ENCODE measurements at places on chromosomes 1 and 21.
A peak's percentile ranks its signal among the peaks of the same experiment; 100 is the strongest.

- H3K4me3 ChIP-seq, result no peak overlapping the region
- H3K27me3 ChIP-seq, result no peaks in the 10 kb centered on the region
- no peak overlapping the region for H3K27ac ChIP-seq
- H3K4me1 ChIP-seq, result no peaks in the 10 kb centered on the region
Observed at GRCh38 chr1:186772228-186772627, 56.5 kb upstream of the PLA2G4A start.

GRCh38 chr1:76381450-76382097 lies 307.0 kb downstream of the ST6GALNAC3 start:
- H3K27me3 ChIP-seq, result no peaks in the 10 kb centered on the region
- no peaks in the 10 kb centered on the region for H3K36me3 ChIP-seq
- H3K4me3 ChIP-seq, result no peak overlapping the region
- peak; percentile 25 for DNase-seq
- no peaks in the 10 kb centered on the region for H3K4me1 ChIP-seq

- no peaks in the 10 kb centered on the region for H3K36me3 ChIP-seq
- no peak overlapping the region for H3K4me3 ChIP-seq
- DNase-seq, result no peak
- peaks cover 6% of the 10 kb centered on the region for H3K4me1 ChIP-seq
Observed at GRCh38 chr21:36697060-36697850, 1.7 kb upstream of the SIM2 start.

DNA sequence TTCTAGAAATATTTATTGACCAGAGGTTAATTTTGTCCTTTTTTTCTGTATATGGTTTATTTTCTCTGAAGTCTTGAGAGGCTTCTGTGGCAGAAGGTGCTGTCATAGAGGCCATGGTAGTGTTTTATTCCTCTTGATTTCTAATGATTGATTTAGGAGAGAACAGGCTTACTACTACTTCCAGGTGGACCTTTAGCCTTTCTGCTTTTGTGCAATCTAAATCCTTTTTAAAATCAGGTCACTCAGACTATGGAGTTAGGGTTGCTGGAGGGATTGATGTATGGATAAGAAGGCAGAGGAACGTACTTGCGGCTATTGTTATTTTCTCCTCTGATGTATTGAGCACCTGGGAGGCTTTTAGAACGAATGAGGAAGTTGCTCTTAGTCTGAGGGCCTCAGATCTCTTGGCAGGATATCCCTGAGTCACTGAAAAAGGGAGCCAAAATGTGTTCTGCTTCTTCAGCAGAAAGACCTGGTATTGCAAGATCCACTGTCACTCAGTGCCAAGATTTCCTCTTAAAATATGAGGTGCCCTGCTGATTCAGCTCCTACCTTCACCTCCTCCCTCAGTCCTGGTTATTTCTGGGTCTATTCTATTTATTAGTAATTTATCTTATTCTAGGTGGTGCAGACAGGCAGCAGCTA lies 277.4 kb downstream of the ZNF648 start:
- no peak overlapping the region for H3K27ac ChIP-seq
- H3K36me3 ChIP-seq, result no peaks in the 10 kb centered on the region
- H3K4me1 ChIP-seq, result no peaks in the 10 kb centered on the region
- no peaks in the 10 kb centered on the region for H3K27me3 ChIP-seq

DNA sequence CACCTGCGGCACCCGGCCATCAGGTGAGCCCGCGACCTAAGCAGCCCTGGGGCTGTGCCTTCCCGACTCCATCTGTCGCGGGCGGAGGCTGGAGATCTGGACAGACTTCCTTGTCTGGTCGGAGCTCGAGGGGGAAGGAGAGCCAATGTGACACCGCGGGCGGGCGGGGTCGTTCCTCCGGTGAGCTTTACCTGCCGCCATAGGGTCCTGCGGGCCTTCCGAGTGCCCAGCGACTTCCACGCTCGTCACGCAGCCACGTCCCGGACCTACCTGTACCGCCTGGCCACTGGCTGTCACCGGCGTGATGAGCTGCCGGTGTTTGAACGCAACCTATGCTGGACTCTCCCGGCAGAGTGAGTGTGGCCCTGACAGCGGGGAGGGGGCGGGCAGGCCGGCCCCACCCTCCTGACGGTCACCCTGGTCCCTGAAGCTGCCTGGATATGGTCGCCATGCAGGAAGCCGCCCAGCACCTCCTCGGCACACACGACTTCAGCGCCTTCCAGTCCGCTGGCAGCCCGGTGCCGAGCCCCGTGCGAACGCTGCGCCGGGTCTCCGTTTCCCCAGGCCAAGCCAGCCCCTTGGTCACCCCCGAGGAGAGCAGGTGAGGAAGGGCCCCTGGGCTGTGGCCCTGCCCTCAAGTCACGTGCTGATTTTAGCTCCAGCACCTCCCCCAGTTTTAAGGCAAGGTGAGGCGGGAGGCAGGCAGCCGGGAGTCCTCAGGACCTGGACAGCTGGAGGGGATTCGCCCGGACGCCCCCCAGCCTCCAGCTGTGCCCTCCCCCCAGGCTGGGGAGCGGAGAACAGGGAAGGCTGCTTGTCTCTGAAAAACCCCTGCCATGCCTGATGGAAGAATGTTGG lies 1.1 kb downstream of the PUSL1 start:
- peak overlapping the region; percentile 54 for H3K27ac ChIP-seq
- no peak for DNase-seq
- H3K4me1 ChIP-seq, result peaks cover 29% of the 10 kb centered on the region
- H3K36me3 ChIP-seq, result no peaks in the 10 kb centered on the region

Data from ovary (tissue), 10 donors.